ENCODE measurements at places on chromosomes 2 and 18.

- DNase-seq: no peak
Observed at GRCh38 chr2:198117406-198118041, 313.1 kb downstream of the PLCL1 start.

DNA sequence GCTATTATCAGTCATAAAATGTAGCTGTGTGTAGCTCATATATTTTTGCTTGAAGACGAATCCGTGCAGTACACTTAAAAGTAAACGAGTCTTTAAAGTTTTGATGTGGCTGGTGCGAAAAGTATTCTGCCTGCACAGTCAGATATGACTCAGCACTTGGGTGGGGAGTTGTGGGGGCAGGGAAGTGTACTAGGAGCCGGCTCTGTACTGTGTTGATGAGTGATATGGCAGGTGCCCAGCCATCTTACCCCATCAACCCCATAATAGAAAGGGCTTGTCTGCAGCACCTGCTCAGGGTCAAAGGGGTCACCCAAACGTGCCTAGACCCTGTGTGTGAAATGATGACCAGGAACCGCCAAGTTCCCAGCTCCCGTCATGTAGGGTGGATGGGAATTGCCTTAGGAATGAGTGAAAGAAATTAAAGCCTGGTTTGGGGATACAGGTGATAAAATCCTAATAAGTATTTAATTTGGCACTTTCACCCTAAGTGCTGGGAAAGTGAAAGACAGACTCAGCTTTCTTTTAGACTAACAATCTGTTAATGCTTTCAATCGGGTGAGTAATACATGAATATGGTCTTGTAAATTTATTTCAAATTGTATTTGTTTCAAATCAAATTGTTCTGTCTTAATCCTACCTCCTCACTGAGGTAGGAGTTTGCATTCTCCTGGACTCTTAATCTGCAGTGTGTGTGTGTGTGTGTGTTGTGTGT is 48.0 kb downstream of the BCL2L11 start:
- peak; percentile 6 for DNase-seq

DNA sequence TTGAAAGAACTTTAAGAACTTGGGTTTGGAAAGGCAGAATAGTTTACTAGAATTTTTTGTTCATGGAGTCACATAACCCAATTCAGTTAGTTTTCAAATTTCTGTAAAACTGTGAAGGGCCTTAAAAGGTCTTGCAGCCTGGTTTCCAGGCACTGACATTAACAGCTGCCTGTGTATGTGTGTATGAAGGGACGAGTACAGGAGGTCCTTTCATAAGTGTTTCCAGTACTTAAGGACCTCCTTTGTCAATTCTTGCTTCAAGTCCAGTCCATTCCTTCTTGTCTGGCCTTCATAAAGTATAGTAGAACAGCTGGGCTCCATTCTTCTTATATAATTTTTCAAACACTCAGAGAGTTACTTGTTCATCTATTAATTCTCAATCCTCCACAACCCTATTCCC is 136.5 kb downstream of the NR4A2 start:
- no peak for DNase-seq

GRCh38 chr2:131588152-131588873 is 60.6 kb downstream of the CCDC74A start:
- DNase-seq: no peak

DNA sequence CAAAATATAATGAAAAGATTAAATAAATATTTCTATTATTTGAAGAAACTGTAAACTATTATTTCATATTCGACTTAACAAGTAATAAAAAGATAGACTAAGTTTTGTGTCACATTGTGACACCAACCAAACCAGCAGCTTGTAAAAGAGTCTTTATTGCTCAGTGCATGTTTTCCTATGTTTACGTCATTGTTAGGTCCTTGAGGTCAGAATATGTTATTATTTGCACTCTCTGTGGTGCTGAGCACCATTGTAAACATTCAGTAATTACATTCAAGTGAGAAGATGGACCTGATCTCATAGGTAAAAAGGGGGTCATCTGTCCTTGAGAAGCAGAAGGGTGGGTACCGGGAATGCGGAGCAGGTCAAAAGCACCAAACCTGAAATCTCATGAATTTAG is 1999.1 kb upstream of the CELF4 start:
- no peak for DNase-seq

GRCh38 chr2:207796585-207797350 is 27.1 kb upstream of the FZD5 start:
- DNase-seq: no peak

- DNase-seq: no peak
Observed at GRCh38 chr2:214261683-214262082, 149.2 kb upstream of the VWC2L start.

- no peak for DNase-seq
Observed at GRCh38 chr2:222878877-222879603, 18.2 kb downstream of the ACSL3 start.

DNA sequence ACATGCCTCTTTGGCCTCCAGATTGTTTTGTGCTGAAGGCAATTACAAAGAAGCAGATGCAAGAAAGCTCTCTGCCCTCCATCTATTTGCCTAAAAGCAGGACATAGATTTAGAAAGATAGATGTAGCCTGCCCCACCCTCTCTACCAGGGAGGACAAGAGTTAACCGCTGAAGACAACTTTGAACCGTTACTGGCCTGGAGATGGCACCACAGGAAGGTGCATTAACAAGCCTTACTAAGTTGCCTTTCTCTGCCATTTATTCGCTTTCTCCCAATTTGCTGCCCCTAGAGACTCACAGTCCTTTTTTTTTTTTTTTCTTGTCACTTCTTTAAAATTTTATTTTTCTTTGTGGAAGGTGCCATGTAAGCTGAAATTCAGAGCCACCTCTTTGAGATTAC is 28.8 kb upstream of the RMDN2 start:
- no peak for DNase-seq

DNA sequence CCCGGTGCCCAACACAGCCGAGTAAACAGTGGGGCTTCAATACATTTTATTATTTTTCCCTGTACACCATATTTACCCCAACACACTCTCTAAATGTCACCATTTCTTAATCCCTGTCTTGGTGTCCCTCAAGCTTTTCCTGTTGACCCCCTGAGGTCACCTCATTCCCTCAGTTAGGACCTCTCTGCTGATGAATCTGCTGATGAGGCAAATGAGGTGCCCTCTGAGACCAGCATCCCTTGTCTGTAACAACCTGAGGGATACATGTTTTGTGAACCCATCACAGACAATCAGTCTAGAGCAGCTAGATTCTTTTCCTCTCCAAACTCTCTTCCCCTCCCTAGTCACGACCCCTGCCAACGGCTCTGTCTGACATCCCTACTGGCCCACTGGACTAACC is 127.6 kb downstream of the FSHR start:
- no peak for DNase-seq

DNA sequence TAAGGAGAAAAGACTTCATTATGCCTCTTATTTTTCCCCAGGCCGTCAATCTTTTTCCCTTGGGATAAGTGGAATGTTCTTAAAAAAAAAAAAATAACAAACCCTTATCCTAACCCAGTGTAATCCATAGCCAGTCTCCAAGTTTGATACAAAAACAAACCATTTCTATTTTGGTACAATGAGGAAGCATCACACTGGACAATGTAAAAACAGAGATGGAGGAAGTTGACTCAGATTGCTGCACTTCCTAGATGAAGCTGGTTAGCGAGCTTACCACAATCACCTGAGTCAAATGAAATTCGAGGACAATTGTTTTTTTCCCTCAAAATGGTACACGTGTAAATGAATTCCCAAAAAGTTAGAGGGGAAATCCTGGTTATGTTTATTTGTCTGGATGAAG is 259.7 kb downstream of the TCF4 start:
- no peak for DNase-seq

GRCh38 chr2:27407798-27408491 is 1.4 kb downstream of the PPM1G start:
- peak; percentile 14 for DNase-seq

DNA sequence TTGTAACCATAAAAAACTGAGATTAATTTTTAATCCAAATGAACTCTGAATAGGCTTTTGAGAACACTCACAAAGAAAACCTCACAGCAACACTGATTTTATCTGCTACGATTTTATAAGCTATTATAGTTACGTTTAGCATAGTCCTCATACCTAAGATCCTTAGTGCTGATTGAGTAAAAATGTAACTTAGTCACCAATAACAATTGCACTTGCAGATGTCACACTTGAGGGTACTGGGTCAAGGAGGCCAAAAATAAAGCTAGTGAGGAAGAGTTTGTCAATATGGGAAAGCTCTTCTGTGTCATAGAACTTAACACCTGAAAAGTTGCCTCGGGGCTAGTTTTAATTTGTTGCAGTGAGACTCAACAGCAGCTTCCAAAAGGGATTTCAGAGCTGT is 706.5 kb upstream of the FAM98A start:
- DNase-seq: no peak

DNA sequence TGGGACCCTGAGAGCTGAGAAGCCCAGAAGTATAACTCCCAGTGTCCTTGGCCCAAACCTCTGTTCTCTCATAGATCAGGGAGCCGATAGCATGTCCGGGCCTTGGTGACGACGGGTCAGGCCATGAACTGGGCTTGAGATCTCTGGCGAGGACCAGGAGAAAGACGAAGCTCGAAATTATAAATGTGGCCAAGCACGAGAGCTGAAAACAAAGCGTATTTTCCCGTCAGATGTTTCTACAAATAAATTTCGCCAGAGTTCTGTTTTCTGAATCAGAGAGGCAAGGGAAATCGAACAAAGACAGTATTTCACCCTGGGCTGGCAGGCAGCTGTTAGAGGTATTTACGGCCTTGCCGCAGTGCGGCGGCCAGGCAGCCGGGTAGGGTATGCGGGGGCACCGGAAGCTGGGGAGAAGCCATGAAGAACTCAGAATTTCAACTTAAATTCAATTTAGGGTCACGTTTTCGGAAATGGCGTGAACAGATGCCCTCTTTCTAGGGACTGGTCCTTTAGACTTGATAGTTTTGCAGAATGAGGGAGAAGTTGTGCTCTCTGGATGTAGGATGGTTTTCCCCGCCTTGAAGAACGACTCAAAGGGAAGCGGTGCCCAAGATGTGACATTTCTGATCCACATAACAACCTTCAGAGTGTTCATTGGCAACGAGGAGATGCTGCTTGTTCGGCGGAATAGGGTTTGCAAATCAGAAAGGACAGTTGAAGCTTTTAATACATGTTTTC is 9.6 kb downstream of the HOXD8 start:
- no peak for DNase-seq

- DNase-seq: no peak
Observed at GRCh38 chr2:95300450-95300849, 3.3 kb downstream of the KCNIP3 start.

GRCh38 chr2:177733322-177733855 is 339.2 kb downstream of the PDE11A start:
- DNase-seq: no peak

DNA sequence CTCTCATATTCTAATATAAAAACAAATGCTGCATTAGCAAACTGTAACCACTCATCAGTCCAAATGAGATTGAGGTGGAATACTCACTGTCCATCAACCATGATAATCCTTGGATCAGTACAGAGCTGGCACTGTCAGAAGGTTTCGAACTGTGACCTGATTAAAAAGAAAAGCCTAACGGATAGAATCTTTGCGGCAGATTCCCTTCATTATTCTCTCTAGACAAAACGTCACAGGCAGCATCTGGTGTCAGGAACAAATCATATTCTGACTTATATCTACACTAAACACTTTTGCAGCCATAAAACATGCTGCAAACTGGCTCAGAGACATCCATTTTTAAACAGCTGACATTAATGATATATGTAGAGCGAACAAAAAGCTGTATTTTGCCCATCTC is 677.7 kb upstream of the NXPH2 start:
- no peak for DNase-seq

GRCh38 chr2:222307978-222308730 is 9.4 kb upstream of the PAX3 start:
- DNase-seq: no peak

GRCh38 chr2:73489053-73489452 is 103.4 kb downstream of the ALMS1 start:
- no peak for DNase-seq

DNA sequence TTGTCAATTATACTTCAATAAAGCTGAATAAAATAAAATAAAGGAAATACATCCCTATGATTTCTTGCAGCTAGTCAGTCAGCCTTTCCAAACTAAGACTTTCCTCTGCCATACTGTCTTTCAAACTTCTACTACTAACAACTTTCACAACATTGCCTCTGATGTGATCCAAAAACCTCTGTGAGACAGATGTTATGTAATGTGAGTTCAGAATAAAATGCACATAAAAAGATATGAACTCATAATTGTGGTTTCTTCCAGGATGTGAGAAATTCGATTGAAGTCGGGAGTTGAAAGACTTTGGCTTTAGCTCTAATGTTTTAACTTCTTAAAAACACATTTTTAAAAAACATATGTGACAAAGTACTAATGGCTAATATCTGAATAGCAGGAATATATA is 98.7 kb downstream of the PIGN start:
- peak; percentile 27 for DNase-seq

DNA sequence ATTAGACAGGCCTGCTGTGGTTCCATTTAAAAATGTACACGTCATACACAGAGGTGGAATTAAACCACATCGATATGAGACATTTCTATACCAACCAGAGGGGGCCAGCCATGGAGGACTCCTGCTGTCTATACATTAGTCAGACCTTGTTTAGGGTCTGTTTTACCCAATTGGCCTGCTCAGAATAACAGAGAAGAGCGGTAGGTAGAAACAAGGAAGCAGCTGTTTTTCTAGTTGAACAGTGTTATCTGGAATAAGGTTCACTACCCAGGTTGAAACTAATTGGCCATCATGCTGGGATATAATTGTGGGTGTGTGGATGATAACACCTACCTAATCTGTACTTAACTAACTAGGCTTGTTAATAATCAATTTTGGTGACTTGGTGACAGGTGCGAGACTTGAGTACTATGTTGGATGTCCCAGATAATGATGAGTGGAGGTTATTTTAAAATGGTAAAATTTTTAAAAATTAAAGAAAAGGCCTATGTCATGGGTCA is 47.5 kb downstream of the RHBDD1 start:
- no peak for DNase-seq

GRCh38 chr2:36433311-36434217 is 78.0 kb downstream of the CRIM1 start:
- no peak for DNase-seq

- no peak for DNase-seq
Observed at GRCh38 chr2:179068991-179069643, 19.2 kb upstream of the CCDC141 start.

GRCh38 chr2:4745056-4745991 is 946.9 kb upstream of the SOX11 start:
- no peak for DNase-seq

DNA sequence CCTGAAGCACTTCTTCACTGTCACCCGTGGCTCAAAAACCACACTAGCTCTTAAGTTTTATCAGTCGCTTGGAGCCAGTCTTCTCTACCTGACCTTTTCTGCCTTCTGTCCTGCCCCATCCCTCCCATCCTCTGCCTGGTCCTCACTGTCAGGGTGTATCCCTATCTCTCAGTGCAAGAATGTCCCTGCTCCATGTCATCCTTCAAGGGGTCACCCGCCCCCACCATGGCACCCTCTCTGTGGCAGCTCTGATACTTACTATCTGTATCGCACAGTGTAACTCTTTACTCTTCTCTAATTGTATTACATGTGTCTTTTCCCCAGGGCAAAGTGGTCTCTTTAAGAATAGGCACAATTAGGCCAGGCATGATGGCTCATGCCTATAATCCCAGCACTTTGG is 4.4 kb downstream of the VAMP5 start:
- DNase-seq: no peak

Measured in CD8-positive, alpha-beta T cell (primary cell).